ENCODE measurements at places on chromosomes 1 and 21.

DNA sequence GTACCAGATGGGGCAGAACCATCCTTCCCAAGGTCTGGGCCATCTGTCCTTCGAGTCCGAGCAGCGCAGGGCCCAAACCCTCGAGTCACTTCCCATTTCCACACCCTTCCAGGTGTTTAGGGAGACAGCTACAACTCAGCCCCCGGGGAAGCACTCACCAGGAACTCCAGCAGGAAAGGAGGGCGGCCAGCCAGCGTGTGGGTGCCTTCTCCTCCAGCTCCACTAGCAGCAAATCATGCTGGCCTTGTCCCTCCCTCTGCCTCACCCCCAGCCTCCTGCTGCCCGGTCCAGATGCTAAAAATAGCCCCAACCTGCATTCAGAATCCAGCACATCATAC is 56.1 kb downstream of the RIPK4 start:
- no peak for DNase-seq

DNA sequence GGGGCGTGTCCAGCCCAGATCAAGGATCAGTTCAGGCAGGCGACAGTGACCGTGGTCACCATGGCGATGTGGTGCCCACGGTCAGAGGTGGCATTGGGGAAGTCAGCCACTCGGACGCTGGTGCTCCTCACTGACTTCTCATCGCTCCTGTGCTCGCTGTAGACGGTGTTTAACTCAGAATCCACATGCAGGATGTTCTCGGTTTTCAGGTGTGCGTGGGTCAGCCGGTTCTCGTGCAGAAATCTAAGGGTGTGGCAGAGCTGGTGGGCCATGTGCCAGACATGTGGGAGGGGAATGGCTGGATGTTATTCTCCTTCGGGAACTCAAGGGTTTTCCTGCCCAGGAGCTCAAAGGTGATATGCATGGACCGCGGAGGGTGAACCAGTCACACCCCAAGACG is 11.7 kb downstream of the OR2AJ1 start:
- no peak for DNase-seq

DNA sequence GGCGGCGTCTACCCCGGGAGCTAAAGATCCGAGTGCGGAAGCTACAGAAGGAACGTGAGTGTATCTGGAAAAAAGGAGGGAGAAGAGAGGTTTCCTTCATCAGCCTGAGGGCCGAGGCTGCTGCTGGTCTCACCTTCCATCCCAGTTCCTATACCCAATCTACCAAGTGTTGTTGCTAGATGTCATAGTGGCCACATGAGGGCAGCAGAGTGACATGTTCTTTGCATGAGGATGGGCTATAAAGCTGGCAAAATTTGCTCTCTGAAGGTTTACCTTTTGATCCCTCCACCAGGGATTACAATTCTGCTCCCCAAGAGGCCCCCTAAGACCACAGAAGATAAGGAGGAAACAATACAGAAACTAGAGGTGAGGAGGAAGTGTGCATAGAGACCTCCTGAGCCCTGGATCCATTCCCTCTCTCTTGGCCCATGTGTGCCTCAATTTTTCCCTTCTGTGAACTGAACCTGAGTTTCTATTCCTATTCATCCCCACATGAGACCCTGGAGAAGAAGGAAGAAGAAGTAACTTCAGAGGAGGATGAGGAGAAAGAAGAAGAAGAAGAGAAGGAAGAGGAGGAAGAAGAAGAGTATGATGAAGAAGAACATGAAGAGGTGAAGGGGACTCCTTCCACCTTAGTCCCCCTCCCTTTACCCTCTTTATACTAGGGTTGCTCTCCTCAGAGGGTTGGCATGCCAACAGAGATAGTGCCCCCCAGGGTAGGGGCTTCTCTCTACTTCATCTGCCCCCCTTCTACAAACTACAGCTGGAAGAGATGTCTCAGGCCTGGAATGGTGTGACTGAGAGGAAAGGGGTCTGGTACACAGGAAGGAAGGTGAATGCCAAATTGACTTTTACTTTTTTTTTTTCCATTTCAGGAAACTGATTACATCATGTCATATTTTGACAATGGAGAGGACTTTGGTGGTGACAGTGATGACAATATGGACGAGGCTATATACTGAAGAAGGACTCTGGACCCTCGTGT is 13.3 kb downstream of the POLR3GL start:
- peak; percentile 74 for DNase-seq

DNA sequence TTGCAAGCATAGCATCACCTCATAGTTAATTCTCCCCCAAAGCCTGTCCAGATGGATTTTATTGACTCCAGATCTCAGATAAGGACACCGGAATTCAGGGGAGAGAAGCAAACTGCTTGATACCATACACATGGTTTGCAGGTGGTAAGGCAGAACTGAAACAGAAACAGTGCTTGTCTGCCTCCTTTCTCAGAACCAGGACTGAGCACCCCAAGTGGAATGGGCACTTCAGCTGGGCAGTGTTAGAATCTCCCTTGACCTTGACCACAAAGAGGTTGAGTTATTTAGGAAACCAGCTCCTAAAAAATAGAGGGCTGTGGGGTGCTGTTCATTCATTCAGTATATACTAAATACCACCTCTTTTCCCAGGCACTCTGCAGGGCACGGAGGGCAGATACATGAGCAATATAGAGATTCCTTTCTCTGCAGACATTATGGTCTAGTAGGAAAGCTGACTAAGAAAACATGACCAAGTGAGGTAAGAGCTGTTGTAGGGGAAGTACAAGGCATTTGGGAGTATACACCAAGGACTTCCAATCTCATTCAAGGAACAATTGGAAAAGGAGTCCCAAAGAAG is 185.2 kb downstream of the C1orf94 start:
- no peak for DNase-seq

DNA sequence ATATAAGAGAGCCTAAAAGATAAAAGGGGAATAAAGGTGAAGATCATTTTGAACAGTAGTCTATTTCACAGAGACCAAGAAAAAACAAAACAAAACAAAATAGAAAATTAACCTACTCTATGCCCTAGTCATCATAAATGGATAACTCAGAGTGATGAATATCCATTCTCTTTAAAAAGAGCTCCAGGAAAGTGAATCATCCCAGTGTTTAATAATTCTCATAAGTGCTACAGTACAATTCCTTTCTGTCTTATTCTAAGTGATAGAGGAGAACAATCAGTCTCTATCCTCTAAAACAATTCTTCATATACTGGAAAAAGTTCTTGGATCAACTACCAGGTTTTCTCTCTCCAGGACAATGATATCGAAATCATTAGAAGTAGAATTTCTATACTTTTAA is 45.8 kb downstream of the GDAP2 start:
- DNase-seq, result no peak

DNA sequence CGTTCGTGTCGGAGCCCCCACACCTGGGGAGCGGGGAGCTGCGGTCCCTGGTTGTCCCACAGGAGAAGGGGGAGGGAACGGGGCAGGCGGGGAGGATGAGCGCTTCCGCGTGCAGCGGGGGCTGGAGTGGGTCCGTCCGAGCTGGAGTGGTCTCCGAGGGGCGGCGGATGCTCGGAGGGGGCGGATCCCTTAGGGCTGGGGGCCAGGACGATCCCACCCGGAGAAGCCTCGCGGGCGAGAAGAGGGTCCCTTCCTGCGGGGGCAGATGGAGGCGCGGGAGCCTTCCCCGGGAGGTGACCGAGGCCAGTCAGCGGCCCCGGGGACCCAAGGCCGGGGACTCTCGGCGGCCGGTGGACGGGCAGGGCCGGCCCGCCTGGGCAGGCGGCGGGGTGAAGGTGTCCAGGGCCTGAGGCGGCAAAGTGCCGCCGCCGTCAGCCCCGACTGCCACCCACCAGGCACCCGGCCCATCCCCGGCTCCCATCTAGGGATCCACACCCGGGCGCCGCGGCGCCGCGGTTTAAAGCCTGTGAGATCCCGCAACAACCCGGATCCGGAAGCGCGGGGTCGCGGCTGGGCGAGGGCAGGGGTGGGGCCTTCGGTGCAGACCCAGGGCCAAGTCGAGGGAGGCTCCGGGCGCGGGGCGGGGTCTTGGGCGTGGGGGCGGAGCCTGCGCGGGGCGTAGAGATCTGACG is 5.3 kb upstream of the CCDC27 start:
- DNase-seq, result peak; percentile 76

DNA sequence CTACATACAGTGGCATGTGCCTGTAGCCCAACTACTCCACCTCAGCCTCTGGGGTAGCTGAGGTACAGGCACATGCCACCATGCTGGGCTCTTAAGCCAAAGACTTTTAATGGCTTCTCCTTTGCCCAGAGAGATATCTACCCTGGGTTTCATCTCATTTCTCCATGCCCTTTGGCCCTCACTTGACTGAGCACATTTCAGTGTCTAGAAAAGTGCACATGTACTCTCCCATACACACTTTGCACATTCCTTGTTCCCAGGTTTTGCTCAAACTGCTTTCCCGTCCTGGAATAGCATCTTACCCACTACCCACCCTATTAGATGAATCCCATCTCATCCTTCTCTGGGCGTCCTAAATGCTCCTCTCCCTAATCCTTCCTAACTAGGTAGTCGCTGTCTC is 10.2 kb upstream of the RXRG start:
- DNase-seq, result no peak

- no peak for DNase-seq
Measured at GRCh38 chr1:45894331-45894730, 90.9 kb downstream of the MAST2 start.

DNA sequence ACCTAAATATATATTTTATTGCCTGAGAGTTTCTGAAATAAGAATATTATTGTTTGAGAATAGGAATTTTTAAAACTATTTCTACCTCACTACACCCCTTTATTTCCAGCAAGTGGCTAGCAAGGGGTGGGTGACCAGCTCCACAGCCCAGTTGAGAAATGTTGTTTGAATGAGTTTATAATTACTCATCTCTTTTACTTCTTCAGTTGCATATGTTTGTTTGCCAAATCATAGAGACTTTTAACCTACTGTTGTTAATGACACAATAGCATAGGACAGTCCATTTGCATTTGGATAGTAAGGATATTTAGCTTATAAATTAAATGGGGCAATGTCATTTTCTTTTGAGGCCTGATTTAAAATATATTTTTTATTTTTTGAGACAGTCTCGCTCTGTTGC is 127.8 kb downstream of the NRDC start:
- DNase-seq, result no peak

DNA sequence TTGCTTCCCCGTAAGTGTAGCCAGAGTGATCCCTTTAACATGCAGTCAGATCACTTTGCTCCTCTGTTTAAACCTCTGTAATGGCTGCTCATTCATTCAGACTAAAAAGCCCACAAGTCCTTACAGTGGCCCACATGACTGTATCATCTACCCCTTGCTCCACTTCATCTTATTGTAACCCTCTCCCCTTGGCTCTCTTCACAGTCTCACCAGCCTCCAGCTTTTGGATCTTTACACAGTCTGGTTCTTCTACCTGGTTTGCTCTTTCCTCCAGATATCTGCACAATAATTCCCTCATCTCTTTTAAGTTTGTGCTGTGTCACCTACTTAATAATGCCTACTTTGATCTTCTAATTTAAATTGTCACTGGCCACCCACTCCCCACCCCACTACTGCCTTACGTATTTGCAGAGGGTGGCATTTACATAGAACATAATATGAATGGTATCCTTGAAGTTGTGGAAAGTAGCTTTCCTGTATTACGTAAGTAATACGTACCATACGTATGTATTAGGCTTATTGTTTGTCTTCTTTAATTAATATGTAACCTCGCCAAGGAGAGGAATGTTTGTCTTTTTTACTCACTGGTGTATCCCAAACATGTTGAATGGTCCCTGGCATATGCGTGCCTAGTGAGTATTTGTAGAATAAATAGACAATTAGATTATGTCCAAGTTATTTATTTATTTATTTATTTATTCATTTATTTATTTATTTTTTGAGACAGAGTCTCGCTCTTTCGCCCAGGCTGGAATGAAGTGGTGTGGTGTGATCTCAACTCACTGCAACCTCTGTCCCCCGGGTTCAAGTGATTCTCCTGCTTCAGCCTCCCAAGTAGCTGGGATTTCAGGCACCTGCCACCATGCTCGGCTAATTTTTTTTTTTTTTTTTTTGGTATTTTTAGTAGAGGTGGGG is 48.6 kb downstream of the TSNAX start:
- no peak for DNase-seq

GRCh38 chr1:91879733-91880132 is 6.2 kb downstream of the TGFBR3 start:
- no peak for DNase-seq

DNA sequence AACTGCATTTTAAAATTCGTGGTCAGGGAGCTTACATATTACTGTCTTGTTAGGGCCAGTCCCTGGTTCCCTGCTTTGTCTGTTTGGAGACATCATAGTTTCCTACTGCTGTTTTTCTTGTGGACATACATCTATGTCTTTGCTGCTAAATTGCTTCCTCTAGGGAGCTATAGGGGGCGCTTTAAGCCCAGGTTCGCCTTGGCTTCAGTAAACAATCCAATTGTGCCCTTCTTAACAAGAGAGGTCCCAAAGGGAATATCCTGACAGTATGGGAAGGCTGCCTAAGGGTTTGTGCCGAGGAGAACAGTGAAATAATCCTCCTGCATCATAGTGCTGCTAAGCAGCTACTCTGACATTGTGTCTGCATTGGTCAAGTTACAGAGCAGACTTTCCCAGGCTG is 112.5 kb downstream of the USH2A start:
- no peak for DNase-seq

DNA sequence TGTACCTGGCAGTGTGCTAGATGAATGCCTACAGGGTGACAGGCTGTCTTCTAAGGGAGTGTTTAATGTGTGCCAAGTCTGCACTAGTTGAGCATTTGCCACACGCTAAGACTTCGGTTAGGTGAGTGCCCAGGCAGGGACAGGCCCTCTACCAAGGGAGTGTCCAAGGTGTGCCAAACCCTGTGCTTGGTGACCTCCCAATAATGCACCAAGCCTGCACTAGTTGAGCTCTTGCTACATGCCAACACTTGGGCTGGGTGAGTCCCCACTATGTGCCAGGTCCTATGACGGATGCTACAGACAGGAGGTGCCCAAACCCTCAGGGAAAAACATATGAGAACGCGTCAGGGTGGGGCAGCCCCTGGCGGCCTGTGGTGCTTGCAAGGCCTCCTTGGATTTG is 10.8 kb downstream of the SLC6A9 start:
- DNase-seq, result no peak

Data from T-cell (primary cell).